ENCODE measurements at places on chromosomes 6 and 20.
A peak's percentile ranks its signal among the peaks of the same experiment; 100 is the strongest.

DNA sequence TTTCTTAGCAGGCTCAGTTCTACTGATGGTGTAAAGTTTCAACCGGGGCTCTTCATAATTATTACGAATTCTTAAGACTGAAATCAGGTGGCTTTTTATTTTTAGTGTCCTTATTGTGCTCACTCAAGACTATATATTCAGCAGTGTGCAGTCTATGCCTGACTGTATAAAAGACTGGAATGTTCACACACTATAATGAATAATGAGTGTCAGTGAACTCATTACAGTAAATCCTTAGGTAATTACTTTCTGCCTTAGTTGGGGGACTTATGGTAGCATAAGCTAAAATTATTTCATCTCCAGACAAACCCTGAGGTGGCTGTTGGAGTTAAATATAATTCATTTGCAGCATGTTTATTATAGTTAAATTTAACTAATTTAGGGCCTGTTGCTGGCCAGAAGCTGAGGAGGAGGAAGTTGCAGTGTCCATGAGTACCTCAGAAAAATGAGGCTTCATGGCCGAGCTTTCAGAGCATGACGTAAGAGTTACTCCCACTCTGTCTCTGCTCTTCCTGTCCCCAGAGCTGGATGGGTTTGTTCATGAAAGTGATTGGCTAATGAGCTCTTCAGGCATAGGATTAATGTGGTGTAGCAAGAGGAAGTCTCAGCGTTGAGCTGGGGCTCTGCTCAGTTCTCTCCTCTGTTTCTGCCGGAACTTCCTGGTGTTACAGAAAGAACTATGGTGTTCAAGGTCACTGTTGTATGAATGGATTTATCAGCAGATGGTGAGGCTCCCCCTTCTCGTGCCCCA lies 335.7 kb downstream of the NRN1 start:
- peak; percentile 39 for DNase-seq

DNA sequence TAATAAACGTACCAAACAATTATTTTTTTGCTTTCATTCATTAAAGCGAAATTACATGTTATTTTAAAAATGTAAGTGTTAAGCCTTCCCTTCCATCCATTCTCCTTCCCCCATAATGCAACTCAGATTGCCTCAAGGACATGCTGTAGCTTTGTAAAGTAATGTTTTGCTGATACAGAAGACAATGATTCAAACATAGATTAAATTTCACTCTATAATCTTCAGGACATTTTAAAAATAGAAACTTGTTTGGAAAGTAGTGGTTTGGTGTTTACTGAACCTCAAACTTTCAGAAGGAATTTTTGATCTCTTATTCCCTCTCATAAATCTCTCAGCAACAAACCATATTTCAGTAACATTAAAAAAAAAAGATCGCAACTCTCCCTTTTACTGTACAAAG lies 350.9 kb upstream of the HSF2 start:
- no peak for DNase-seq

- DNase-seq: no peak
Measured at GRCh38 chr20:1881240-1881835, 13.9 kb upstream of the SIRPA start.

- no peak for DNase-seq
Measured at GRCh38 chr6:44012078-44012493, 115.2 kb downstream of the MRPL14 start.
